Activated naive CD4-positive, alpha-beta T cell treated with anti-CD3 and anti-CD28 coated beads for 36 hours (primary cell): ENCODE measurements at places on chromosomes 12 and 14. TPM values are rescaled to one million over a fixed set of nuclear protein-coding genes. Genes with fewer than 3 reads are reported as not detected.

Gene NEUROD4
- total RNA-seq: not detected

GRCh38 chr12:67813456-67813904 lies 164.9 kb downstream of the DYRK2 start:
- peaks cover 13% of the 10 kb centered on the region for H3K4me1 ChIP-seq
- peaks cover 3% of the 10 kb centered on the region for H3K36me3 ChIP-seq
- no peaks in the 10 kb centered on the region for H3K27me3 ChIP-seq
- DNase-seq: no peak
- H3K27ac ChIP-seq: no peak overlapping the region

Gene RTL1
- total RNA-seq: not detected

DNA sequence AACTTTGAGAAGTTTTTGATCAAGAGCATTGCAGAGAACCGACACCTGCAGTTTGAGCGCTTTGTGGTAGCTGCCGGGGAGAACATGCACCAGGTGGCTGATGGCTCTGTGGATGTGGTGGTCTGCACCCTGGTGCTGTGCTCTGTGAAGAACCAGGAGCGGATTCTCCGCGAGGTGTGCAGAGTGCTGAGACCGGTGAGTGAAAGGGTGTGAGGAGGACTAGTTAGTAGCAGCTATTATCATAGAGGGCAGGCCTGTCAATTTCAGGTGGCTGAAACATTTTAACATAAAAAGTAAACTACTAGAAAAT lies 27.0 kb upstream of the HIGD1C start:
- no peaks in the 10 kb centered on the region for H3K27me3 ChIP-seq
- no peak for DNase-seq
- no peak overlapping the region for H3K4me3 ChIP-seq
- H3K4me1 ChIP-seq: peaks cover 19% of the 10 kb centered on the region
- H3K36me3 ChIP-seq: no peaks in the 10 kb centered on the region
- H3K27ac ChIP-seq: no peak overlapping the region

GRCh38 chr12:7060353-7060954 lies at the start of gene C1S:
C1S (plus strand) TSS chr12:7060718; CDS start chr12:7061913, 1,195 bp downstream.
- H3K36me3 ChIP-seq: no peaks in the 10 kb centered on the region
- DNase-seq: no peak
- no peak within 1 kb of the TSS for H3K27ac ChIP-seq
- peaks cover 14% of the 10 kb centered on the region for H3K27me3 ChIP-seq
- no peak within 1 kb of the TSS for H3K4me3 ChIP-seq

Gene CEP83
- total RNA-seq: 19.0 TPM
